A549 treated with DMSO at 1 μM for 4 hours (cell line): ENCODE measurements at places on chromosomes 13 and 19. TPM values are rescaled to one million over a fixed set of nuclear protein-coding genes. Genes with fewer than 3 reads are reported as not detected.

The ZNF682 gene
- not detected in 5 replicates for total RNA-seq

The FCAR gene
- not detected in 5 replicates for total RNA-seq

The ZNF470 gene
- 1.1 to 1.9 TPM (median 1.7 TPM) in 5 replicates for total RNA-seq

The TNFSF11 gene
- total RNA-seq = not detected in 5 replicates

The ADGRE3 gene
- not detected in 5 replicates for total RNA-seq

The STOML3 gene
- total RNA-seq = not detected in 5 replicates

The LRFN3 gene
- 11.7 to 28.8 TPM (median 20.5 TPM) in 5 replicates for total RNA-seq

The IZUMO2 gene
- total RNA-seq = not detected in 5 replicates

The SERTAD1 gene
- 28.4 to 43.3 TPM (median 31.7 TPM) in 5 replicates for total RNA-seq

The CGB8 gene
- total RNA-seq = 3.5 to 6.0 TPM (median 4.8 TPM) in 5 replicates

The ZNF154 gene
- total RNA-seq = not detected in 5 replicates

The EID2B gene
- total RNA-seq = 6.4 to 12.9 TPM (median 7.5 TPM) in 5 replicates

The SELENOW gene
- total RNA-seq = 102 to 159 TPM (median 147 TPM) in 5 replicates

The FOXO1 gene
- total RNA-seq = 2.7 to 4.4 TPM (median 3.6 TPM) in 5 replicates

The NTF4 gene
- total RNA-seq = 0.37 to 0.85 TPM (median 0.52 TPM) in 5 replicates

The WASF3 gene
- 0.12 to 0.22 TPM (median 0.17 TPM) in 5 replicates for total RNA-seq

The KIR2DL4 gene
- total RNA-seq = not detected in 5 replicates

The CELF5 gene
- total RNA-seq = 0.45 to 0.75 TPM (median 0.56 TPM) in 5 replicates

The NFIX gene
- 4.0 to 5.8 TPM (median 4.2 TPM) in 5 replicates for total RNA-seq

The GGN gene
- total RNA-seq = 0.16 to 0.47 TPM (median 0.26 TPM) in 5 replicates

The NEK3 gene
- 5.2 to 8.1 TPM (median 6.8 TPM) in 5 replicates for total RNA-seq

The CD33 gene
- total RNA-seq = 0.12 to 0.49 TPM in 2 of 5 replicates, not detected in the others

The FGF22 gene
- 0.32 to 0.97 TPM (median 0.76 TPM) in 5 replicates for total RNA-seq

The SKA3 gene
- total RNA-seq = 12.4 to 16.3 TPM (median 15.6 TPM) in 5 replicates

The HSPB6 gene
- 0.16 to 0.34 TPM (median 0.20 TPM) in 5 replicates for total RNA-seq

The FUT1 gene
- total RNA-seq = 0.06 to 0.09 TPM (median 0.08 TPM) in 5 replicates

The IFNL1 gene
- total RNA-seq = 0.15 to 0.28 TPM (median 0.27 TPM) in 3 of 5 replicates, not detected in the others

The ZNF582 gene
- 0.37 to 1.7 TPM (median 1.3 TPM) in 5 replicates for total RNA-seq

The POMP gene
- total RNA-seq = 102 to 126 TPM (median 115 TPM) in 5 replicates

The CDKN2D gene
- total RNA-seq = 4.6 to 5.4 TPM (median 5.0 TPM) in 5 replicates

The ZNF99 gene
- total RNA-seq = not detected in 5 replicates

The ODAD3 gene
- 0.80 to 1.7 TPM (median 1.1 TPM) in 5 replicates for total RNA-seq

The IGSF23 gene
- 0.26 to 0.57 TPM (median 0.40 TPM) in 5 replicates for total RNA-seq

The SHC2 gene
- total RNA-seq = 0.82 to 1.1 TPM (median 0.95 TPM) in 5 replicates

The PALM3 gene
- total RNA-seq = 1.8 to 2.5 TPM (median 2.0 TPM) in 5 replicates

The UBE2L5 gene
- total RNA-seq = not detected in 5 replicates

The ENOX1 gene
- 0.53 to 0.91 TPM (median 0.70 TPM) in 5 replicates for total RNA-seq

The SYCN gene
- total RNA-seq = not detected in 5 replicates

The RELB gene
- 41.9 to 59.2 TPM (median 49.1 TPM) in 5 replicates for total RNA-seq

The SMAD9 gene
- 0.04 to 0.20 TPM (median 0.07 TPM) in 5 replicates for total RNA-seq

The ZNF649 gene
- 0.20 to 0.57 TPM (median 0.28 TPM) in 5 replicates for total RNA-seq
